ENCODE measurements at places on chromosomes 6 and 20. TPM values are rescaled to one million over a fixed set of nuclear protein-coding genes. Genes with fewer than 3 reads are reported as not detected.
A peak's percentile ranks its signal among the peaks of the same experiment; 100 is the strongest.

- DNase-seq: no peak
These were observed 16.5 kb upstream of the NTSR1 start for GRCh38 chr20:62692176-62692575.

- DNase-seq: no peak
These were observed 10.5 kb downstream of the SLC13A3 start for GRCh38 chr20:46640536-46641311.

DNA sequence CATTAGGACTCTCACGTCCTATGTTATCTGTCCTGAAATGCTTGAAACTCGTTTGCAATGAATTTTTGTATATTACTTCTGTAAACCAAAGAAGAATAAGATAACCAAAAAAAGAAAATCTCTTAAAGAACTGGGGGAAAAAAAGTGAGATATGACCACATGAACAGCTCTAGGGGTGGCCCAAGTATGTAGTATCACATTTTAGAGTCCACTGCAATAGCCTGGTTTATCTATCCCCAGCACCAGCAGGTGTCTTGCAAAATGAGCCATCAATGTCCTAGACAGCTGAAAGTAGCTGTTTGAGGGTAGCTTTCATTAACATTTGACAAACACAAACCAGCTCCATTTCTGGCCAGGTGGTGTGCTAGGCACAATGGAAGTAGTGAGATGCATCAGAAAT is 102.8 kb downstream of the PXDC1 start:
- DNase-seq: no peak

GRCh38 chr6:33114406-33114805 is 38.6 kb downstream of the HLA-DPB1 start:
- no peak for DNase-seq

Gene LRRN4
- total RNA-seq: not detected

Gene DOK5
- total RNA-seq: 16.9 TPM

- DNase-seq: peak; percentile 30
These were observed 46.0 kb upstream of the PTPN1 start for GRCh38 chr20:50464026-50464724.

DNA sequence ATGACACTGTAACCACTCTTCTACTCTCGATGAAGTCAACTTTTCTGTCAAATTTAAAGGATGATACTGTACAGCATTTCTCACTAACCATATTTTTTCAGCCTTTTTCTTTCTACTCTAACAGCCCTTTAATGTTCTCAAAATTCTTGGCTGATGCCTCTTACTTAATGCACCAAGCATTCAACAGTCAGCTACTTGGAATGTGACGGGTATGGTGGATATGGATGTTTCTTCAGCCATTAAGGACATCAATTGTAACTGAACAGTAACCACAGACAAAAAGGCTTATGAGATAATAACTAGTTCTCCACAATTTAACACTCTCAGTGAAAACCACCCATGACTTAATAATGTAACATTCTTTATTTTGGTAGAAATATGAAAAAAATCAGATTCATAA is 467.2 kb upstream of the ZNF337 start:
- peak; percentile 33 for DNase-seq

DNA sequence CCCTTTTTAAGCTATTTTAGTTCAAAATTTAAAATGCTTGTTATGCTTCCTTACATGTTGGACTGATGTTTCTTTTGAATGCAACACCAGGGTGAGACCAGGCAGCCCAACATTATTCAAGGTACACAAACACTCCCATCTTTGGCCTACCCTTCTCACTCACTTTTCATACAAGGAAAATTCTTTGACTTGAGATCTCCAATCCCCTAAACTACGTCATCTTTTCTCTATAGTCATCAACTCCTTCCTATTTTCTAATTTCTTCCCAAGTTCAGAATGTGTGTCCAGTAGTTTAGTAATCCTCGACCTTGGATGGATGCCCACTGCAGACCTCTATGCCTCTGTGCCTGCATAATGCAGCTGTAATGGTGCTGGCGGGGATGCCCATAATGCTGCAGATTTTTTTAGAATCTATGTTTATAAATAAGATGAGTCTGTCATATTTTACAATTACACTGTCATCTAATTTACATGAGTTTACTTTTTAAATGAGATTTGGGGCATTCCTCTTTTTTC is 108.7 kb downstream of the ID4 start:
- no peak for DNase-seq

Gene MUC21
- not detected for total RNA-seq

GRCh38 chr20:44187054-44187771 is at the start of gene JPH2:
Gene JPH2, minus strand, starts transcription at chr20:44187188. Its CDS starts 483 bp downstream, at chr20:44186705.
- DNase-seq: peak; percentile 37

Gene SLC22A1
- 0.26 TPM for total RNA-seq

- DNase-seq: no peak
These were observed 689.7 kb downstream of the EPM2A start for GRCh38 chr6:145045582-145045981.

GRCh38 chr6:157770946-157771345 is 52.1 kb upstream of the SNX9 start:
- peak; percentile 17 for DNase-seq

- no peak for DNase-seq
These were observed 3.1 kb upstream of the HINT3 start for GRCh38 chr6:125953502-125953875.

Gene WFDC2
- total RNA-seq: not detected

DNA sequence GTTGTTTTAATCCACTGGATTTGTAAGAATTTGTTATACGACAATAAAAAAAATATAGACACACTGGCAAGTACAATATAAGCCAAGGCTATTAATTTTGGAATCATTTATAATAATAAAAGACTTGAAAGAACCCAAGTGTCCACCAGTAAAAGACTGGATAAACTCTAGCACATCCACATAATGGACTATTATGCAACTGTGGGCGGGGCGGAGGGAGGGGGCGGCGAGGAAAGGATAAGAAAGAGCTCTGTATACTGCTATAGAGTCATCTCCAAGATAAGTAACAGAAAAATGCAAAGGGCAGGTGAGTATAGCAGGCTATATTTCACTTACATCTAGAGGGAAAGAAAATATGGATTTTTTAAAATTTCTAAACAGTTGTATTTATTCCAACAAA is 123.3 kb downstream of the TBC1D32 start:
- no peak for DNase-seq

DNA sequence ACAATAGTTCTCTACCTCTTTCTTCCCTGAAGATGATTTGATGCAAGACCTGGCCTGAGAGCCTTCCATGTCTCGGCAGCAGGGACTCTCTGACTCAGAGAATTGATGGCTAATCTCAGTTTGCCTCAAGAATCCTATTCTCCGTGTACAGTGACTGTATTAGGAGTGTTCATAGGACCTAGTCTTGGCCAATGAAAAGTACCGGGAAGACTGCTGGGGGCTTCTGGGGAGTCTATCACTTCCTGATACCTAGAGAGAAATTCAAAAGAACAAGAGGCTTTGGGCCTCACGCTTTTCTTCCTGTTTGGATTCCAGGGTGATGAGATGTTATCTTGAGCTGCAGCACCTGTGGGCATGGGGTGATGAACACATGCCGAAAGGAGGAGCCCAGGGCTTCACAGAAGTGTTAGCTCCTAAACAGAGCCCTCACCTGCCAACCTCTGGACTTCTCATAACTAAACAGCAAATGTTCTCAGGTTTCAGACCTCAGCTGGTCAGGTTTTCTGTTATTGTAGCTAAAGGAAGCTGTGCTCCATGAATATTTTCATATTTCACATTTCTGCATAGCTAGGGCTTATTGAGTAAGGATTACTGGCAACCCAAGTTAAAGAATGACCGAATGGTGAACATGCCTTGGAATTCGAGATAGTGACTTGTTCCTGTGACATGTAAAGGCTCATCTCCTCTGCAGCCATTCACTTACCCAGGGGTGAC is 323.1 kb upstream of the AGPAT4 start:
- DNase-seq: no peak

DNA sequence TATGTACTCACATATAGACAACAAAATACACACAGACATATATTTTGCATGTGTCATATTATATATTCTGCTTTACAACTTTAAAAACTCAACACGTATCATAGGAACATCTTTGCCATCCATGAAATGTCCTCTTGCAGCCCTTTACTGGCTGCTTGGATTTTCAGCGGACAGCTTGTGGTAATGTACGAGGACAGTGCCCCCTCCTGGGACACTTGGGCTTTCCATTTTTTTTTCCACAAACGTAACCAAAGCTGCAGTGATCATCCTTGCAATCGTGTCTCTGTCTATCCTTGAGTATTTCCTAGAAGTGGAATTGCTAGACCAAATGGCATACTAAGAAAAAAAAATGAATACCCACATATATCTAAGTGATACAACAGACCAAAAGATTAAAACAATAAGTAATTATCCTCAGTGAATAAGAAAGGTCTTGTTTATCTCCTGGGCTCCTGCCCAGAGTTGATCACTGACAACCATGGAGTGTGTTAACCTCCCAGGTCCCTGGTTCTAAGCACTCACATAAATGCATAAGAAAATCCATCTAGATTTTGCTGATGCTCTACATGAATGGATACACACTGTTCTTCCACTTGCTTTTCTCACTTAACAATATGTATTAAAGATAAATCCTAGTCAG is 18.1 kb downstream of the BPI start:
- DNase-seq: peak; percentile 81

- no peak for DNase-seq
These were observed 27.9 kb downstream of the PLCG1 start for GRCh38 chr20:41165001-41165882.

Gene CTCFL
- total RNA-seq: not detected

Gene CFAP206
- 0.26 TPM for total RNA-seq

GRCh38 chr20:64048402-64049044 is 916 bp downstream of the SOX18 start:
- no peak for DNase-seq

DNA sequence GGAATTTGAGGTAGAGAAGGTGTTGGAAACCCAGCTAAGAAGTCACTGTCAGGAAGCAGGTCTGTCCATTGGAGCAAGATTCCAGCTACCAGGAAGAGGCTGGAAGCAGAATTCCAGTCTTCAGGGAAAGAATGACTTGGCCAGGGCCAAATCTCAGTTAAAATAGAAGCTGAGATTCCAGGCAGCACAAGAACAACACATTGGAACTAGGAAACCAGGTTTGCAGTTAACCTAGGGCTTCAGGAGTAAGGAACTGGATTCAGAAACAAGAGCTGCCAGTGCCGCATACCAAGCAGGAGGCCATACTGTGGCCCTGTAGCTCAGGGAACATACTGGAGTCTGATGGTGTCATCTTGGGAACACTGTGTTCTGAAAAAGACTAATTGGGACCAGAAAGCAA is 73.7 kb upstream of the FUCA2 start:
- no peak for DNase-seq

- no peak for DNase-seq
These were observed 5.1 kb downstream of the SYNCRIP start for GRCh38 chr6:85637579-85637978.

Gene FAM162B
- 13.1 TPM for total RNA-seq

DNA sequence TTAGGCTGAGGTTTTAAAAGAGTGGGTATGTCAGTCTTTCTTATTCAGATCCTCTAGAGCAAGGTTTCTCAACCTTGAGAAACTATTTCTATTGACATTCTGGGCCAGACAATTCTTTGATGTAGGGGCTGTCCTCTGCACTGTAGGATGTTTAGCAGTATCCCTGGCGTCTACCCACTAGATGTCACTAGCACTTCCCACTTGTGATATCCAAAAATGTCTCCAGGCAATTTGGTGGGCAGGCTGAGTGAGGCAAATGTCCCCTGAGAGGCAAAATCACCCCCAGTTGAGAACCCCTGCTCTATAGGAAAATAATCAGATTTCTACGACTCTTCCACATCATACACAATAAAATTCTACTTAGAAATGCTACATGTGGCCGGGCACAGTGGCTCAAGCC is 7.7 kb upstream of the ZKSCAN8 start:
- peak; percentile 54 for DNase-seq

Gene RGS17
- total RNA-seq: 5.9 TPM

Gene NKAPL
- 3.3 TPM for total RNA-seq

Gene DEFB124
- total RNA-seq: not detected

DNA sequence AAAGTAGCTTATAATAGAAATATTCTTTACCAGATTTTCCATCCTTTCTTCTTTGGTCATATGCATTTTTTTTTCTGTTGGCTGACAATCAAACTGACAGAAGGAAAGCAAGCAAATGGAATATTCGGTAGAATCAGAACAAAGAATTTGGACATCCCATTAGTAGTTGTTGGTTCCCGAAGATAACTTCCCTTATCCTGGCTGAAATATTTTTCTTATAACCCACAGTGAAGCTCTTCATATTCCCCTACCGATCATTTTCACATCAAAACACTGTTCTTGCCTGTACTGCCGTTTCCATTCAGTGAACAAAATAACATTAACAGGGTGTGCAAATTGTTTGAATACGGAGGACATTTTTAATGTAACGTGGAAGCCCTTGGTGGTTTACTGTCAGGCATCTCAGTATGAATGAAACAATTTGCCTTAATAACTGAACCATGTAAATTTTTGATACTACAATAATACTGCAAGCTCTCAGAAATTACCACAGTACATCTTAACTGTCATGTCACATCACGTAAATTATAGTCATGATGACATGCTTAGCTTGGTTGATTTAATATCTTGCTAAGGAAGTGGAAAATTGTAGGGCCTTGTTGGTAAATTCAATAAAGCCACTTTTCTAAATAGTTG is 311.5 kb downstream of the LAMA2 start:
- DNase-seq: no peak

DNA sequence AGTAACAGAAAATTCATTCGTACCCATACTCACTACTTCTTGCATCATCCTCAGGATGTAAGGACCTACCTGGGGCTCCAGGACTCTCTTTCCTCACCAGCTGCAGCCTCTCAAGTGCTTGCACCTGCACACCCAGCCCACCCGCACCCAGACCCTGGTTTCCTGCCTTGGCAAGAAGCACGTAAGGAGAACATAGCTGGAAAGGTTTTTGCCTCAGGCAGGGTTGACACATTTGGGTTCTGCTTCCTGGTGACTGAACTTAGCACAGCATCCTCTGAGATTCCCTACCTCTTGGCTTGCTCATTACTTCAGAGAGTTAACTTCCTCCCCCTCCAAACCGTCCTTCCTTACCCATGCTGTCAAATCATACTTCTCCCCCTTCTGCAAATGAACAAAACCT is 556.9 kb downstream of the CD83 start:
- DNase-seq: no peak

DNA sequence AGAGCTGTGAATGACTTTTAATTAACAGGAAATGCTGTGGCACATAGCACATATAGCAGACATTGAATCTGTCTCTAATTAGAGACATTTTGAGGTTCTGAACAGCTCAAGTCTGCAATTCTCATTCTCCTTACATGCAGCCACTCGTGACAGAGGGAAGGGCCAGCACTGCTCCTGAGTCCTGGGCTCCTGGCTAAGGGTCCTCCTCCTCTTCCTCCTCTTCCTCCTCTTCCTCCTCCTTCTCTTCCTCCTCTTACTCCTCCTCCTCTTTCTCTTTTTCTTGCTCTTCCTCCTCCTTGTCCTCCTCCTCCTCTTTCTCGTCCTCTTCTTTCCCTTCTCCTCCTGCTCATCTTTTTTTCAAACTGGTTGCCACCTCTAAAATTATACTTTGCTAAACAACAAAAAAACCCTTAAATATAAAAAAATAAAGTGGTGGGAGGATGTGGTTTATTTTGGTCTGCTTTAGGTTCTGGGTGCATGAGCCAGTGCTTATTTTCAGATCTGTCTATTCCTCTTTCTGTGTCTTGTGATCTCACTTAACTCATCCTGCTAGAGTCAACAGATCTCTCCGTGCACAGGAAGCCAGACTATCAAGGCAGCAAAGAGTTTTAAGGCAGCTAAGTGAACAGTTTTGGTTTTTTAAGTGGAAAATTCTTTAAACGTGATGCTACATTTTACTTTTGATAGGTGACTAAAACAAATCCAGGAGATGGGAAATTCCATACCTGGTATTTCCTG is 159.3 kb downstream of the CD83 start:
- DNase-seq: no peak

- DNase-seq: peak; percentile 75
These were observed 37.5 kb downstream of the SNX9 start for GRCh38 chr6:157860505-157860991.

Gene SNTA1
- 46.6 TPM for total RNA-seq

All from fibroblast of lung (primary cell).